ENCODE measurements at places on chromosomes 4 and X.

DNA sequence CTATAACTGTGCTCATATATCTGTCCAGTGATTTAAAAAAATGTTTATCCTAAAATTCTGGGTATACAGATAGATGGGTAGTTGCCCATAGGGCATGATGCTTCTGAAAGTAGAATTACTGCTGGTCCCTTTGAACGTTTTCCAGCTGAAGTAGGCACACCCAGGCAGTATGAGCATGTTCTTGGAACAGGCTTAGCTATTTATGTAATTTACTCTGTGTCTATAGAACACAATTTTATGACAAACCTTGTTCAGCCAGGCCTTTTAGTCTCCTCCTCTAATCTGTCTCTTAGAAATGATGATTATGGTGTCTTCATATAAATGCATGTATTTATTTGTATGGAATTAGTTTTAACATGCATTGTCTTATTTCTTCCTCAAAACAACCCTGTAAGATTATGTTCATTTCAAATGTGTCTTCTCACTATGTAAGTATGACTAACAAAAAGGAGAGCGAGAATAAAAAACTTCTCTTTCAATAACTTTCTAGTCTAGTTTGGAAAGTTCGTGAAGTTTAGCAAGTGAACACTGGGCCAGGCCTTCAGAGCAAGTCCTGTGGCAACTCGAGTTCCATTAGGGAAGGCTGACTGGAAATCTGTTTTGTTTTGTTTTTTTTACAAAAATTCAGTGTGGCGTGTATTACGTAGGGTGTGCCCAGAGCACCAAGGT is 142.0 kb downstream of the AFF1 start:
- DNase-seq: no peak

DNA sequence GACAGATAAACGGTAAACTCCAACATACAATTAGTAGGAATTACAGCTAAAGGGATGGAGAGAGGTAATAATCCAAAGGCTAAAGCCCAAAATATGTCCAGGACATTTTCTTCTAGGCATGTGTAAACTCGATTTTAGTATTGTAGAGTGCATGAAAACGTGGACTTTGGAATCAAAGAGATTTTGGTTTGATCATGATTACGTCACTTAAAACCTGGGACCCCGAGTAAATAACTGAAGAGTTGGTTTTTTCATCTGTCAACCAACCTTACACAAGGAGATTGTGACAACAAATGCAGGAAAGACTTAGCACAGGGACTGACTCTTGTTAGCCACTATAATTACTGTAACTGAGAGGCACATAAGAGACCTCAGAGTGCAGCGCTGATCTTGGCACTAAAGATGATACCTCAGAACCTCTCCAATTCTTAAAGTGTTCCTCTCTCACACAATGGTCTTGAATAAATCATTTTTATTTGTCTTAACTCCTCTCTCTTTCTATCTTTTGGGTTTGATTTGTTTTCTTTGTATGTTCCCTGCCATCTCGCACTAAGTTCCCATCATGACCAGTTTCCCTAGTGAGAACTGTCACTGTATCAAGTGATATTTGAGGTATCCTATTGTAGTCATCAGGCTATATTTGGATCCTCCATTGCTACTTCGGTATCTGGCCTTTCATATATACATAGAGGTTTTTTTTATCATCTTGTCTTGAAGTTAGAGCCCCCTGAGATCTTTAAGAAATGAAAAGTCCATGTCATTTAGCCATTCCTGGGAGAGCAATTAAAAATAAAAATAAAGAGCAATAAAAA is 32.2 kb upstream of the MSL3 start:
- DNase-seq: no peak

- no peak for DNase-seq
Observed at GRCh38 chrX:119132316-119132715, 4.7 kb upstream of the KIAA1210 start.

- no peak for DNase-seq
Observed at GRCh38 chr4:75040703-75041102, 107.8 kb downstream of the PARM1 start.

GRCh38 chr4:88526221-88526815 is 2.7 kb upstream of the PYURF start:
- DNase-seq: no peak

GRCh38 chr4:150224896-150225591 is 146.8 kb downstream of the DCLK2 start:
- DNase-seq: no peak

- no peak for DNase-seq
Observed at GRCh38 chr4:3054169-3054759, 20.1 kb downstream of the HTT-AS start.

GRCh38 chr4:147843162-147843561 is 111.3 kb downstream of the ARHGAP10 start:
- DNase-seq: no peak

- no peak for DNase-seq
Observed at GRCh38 chrX:445727-446126, 59.0 kb upstream of the PPP2R3B start.

DNA sequence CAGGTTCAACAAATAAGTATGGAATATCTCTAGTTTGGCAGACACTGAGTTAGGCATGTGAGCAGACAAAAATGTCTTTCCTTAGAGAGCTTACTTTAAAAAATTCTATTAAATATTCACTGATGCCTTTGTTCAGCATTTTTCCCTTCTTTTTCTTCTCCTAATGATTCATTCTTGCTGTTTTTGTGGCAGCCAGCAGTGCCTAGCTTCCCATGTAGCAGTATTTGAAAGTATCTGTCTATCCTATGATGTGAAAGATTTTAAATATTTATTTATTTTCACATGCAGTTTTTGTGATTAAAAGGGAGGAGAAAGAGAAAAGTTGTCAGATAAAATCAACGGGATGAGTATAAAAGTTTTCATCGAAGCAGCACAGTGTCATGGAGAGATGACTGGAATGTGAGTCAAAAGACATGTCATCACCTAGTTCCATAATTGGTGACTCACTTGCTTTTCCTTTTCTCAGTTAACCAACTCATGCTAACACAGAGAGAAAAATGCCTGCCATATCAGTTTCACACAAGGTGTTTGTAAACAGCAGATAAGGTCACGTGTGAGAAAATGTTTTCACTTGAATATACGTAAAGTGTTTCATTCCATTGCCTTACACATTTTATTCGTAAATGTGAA is 69.8 kb downstream of the BMPR1B start:
- DNase-seq: no peak

GRCh38 chr4:109041463-109042360 is 260.7 kb downstream of the COL25A1 start:
- DNase-seq: no peak

DNA sequence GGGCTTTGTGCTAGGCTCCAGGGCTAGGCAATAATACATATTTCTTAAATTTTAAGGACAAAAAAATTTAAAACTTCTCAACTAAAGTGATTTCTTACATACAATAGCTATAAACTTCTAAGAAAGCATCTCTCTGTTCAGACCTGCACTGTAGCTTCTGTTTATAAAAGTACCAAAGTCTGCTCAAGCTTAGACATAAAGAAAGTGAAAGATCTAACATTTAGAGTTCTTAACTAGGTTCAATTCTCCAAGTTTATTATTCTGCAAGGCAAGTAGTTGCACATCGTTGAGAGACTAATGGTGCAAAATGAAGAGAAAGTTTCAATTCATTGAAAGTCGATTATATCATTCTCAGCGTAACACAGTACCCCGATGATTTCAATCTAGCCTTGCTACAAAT is 857.4 kb upstream of the HTR2C start:
- DNase-seq: no peak

- no peak for DNase-seq
Observed at GRCh38 chrX:137234651-137235402, 201.0 kb upstream of the GPR101 start.

DNA sequence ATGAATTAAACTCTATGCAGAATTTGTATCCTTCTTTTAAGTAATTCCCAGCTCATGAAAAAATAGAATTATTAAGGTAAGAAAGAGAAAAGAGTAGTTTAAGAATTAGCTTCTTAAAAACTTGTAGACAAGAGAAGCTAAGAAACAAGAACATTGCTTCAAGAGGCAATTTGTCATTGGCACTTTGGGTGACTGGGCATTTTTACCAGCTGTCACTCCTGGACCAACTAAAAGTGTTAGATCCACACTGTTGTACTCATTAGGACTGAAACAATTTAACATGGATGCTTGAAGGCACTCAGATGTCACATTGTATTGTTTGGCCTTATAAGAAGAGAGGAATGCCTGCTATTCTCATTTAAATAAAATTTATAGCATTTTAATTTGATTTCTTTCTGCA is 7.4 kb downstream of the COL25A1 start:
- no peak for DNase-seq

DNA sequence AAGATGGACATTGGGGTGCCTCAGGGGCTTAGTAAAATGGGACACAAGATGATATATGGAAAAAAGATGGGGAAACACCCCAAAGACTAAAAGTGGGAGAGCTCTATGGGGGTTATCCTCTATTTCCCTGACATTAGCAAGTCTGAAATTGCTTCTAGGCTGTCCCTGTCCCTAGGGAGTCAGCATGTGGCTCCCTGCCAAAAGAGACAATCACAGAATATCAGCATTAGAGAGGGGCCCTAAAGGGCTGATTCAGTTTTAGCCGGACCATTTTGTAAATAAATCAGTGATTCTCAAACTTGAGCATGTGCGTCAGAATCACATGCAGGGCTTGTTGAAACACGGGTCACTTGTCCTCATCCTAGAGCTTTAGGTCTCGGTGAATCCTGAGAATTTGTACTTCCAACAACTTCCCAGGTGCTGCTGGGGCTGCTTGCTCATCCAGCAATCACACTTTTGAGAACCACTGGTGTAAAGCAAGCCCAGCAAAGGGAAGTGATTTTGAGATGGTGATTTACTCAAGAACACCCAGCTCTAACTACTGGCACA is 165.3 kb upstream of the DGKK start:
- no peak for DNase-seq

- DNase-seq: no peak
Observed at GRCh38 chr4:165059386-165059785, 5.7 kb downstream of the TRIM75 start.

GRCh38 chr4:124092101-124092500 is 620.4 kb downstream of the ANKRD50 start:
- no peak for DNase-seq

GRCh38 chrX:70494441-70494840 is 49.8 kb downstream of the DLG3 start:
- no peak for DNase-seq

DNA sequence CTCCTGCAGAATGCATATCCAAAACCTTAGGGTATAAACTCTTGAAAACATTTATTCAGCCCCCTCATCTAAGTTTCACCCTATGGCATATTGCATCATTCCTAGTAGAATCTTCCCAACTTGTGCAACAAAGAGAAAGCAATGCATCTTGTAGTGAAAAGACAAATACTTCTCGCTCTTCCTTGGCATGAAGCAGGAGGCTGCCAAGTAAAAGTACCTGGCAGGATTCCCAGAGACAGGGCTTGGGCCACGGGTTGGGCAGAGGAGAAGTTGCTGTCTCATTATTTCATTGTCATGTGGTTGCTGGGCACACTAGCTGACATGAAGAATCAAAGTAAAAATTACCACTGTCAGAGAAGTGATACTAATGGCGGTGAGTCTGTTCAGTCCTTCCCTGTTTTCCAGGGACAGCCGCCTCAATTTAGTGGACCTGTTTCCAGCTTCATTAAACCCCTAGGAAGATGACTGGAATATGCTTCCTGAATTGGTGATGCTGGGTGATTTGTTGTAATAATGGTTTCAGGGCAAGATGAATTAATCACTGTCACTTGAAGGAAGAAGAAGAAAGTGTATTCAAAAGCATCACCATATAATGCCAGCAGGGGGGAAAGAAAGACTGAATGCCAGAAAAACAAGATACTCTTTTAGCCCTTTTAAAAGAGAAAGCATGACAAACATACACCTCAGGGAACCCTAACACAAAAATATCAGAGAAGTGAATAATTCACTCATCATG is 380.5 kb upstream of the IGFBP7 start:
- DNase-seq: no peak

- DNase-seq: no peak
Observed at GRCh38 chrX:21955403-21956189, 15.1 kb downstream of the SMS start.

DNA sequence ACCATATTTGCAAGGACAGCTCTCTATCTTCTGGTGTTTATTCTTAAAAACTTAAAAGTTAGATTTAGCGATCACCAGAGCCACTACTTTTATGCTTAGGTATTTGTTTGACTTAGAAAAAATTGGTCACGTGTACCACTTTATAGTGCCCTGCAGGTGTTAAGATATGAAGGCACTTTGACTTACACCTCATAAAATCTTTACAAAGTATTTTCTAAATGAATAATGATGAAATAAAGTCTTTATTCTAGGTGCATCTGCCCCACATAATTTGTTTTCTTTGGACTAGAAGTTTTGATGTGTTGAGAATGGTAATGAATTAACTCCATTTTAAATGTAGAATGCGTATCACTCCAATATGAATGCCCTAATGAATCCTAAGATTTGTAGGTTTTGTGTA is 2.9 kb downstream of the FMR1 start:
- no peak for DNase-seq

DNA sequence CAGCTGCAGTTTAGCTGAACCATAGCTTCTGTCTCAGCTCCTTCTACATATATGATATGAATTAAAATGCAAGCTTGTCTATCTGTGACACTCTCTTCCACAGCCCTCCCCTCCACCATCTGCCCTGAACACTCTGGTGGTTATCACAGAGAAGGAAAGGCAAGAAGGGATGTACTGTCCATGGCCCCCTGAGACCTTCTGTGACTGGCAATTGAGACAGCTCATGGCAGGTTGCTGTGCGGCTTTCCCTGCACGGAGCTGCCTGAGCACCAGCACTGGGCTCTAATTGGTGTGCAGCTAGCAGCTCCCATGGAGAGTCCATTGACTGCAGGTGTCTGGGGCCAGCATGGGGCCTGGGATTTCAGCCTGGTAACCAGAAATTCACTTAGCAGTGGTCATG is 109.8 kb upstream of the ANXA3 start:
- no peak for DNase-seq

- no peak for DNase-seq
Observed at GRCh38 chr4:184599492-184600135, 49.6 kb downstream of the CASP3 start.

GRCh38 chr4:98529970-98530569 is 128.3 kb downstream of the TSPAN5 start:
- DNase-seq: no peak

- no peak for DNase-seq
Observed at GRCh38 chrX:19629541-19629940, 114.2 kb upstream of the MAP3K15 start.

DNA sequence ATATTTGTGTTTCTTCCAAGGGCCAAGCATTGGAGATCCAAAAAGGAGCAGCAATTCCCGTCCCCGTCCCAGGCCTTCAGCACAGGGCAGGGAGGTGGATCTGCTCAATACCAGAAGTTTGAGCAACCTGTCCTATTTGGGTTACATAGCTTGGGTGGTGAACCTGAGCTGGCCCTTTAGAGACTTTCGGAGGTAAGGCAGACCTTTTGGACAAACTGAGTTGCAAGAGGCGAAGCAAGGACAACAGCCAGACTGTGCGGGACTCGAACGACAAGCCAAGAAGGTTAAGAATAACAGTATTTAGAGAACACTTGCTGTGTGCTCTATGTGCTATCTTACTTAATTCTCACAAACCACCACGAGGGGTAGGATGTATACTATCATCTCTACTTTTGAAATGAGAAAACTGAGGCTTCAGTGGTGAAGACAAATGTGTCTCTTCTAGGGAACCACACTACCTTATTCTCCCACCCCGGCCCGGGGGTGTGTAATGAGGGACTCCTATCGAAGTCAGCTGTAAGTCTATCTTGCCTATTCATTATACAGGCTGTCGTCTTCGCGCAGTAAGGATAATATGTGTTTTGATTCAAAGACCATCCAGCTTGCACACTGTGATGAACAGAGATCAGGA is 1.3 kb downstream of the NOP14 start:
- no peak for DNase-seq

GRCh38 chr4:55378617-55379467 is 16.9 kb upstream of the TMEM165 start:
- DNase-seq: no peak

- no peak for DNase-seq
Observed at GRCh38 chr4:167290678-167291077, 56.4 kb upstream of the SPOCK3 start.
